Epithelial cell of umbilical artery (primary cell): ENCODE measurements at places on chromosomes 16 and 17. TPM values are rescaled to one million over a fixed set of nuclear protein-coding genes. Genes with fewer than 3 reads are reported as not detected.

The FOXN1 gene
- not detected in 2 replicates for total RNA-seq

The PLA2G10 gene
- total RNA-seq: not detected in 2 replicates

The IRF8 gene
- not detected in 2 replicates for total RNA-seq

The SPSB3 gene
- 40.6 and 43.5 TPM in 2 replicates for total RNA-seq

The ARHGDIG gene
- 0.61 and 4.2 TPM in 2 replicates for total RNA-seq

The SENP3 gene
- 92.9 and 115 TPM in 2 replicates for total RNA-seq

The RND2 gene
- under 0.01 and 0.46 TPM in 2 replicates for total RNA-seq

The FOXL1 gene
- total RNA-seq: 4.5 and 4.9 TPM in 2 replicates

The KRT222 gene
- total RNA-seq: not detected in 2 replicates

The PSMD11 gene
- 142 and 171 TPM in 2 replicates for total RNA-seq

The DNASE1L2 gene
- 0.97 and 1.4 TPM in 2 replicates for total RNA-seq

The CDRT15L2 gene
- total RNA-seq: not detected in 2 replicates

The C1QL1 gene
- total RNA-seq: under 0.01 TPM in 1 of 2 replicates, not detected in the other

The PARN gene
- total RNA-seq: 19.2 and 24.8 TPM in 2 replicates

The HBA1 gene
- not detected in 2 replicates for total RNA-seq

The CSH1 gene
- total RNA-seq: not detected in 2 replicates

The ABCA9 gene
- 2.3 and 11.7 TPM in 2 replicates for total RNA-seq

The KCNH6 gene
- total RNA-seq: under 0.01 TPM in 1 of 2 replicates, not detected in the other

The PSMD3 gene
- 105 and 155 TPM in 2 replicates for total RNA-seq

The TBC1D3G gene
- total RNA-seq: not detected in 2 replicates

The FGF11 gene
- 0.15 and 0.32 TPM in 2 replicates for total RNA-seq

The CDK5RAP3 gene
- 45.1 and 75.8 TPM in 2 replicates for total RNA-seq

The USP43 gene
- total RNA-seq: under 0.01 TPM in 1 of 2 replicates, not detected in the other

The CX3CL1 gene
- total RNA-seq: 2.3 and 3.2 TPM in 2 replicates

The DVL2 gene
- 36.1 and 40.6 TPM in 2 replicates for total RNA-seq

The PIGS gene
- 55.9 and 69.9 TPM in 2 replicates for total RNA-seq

The PRDM7 gene
- not detected in 2 replicates for total RNA-seq

The DPEP2 gene
- 1.1 TPM in 1 of 2 replicates, not detected in the other for total RNA-seq

The C16orf89 gene
- total RNA-seq: not detected in 2 replicates

The TEX14 gene
- total RNA-seq: under 0.01 TPM in 1 of 2 replicates, not detected in the other

The PRSS22 gene
- total RNA-seq: not detected in 2 replicates

The GAS7 gene
- total RNA-seq: under 0.01 and 0.32 TPM in 2 replicates

The B9D1 gene
- 24.5 and 32.5 TPM in 2 replicates for total RNA-seq
